Thymus (tissue), 14 donors: ENCODE measurements at places on chromosomes 5 and 9. TPM values are rescaled to one million over a fixed set of nuclear protein-coding genes. Genes with fewer than 3 reads are reported as not detected.

FBXL17 gene
- 12.3 TPM for polyA plus RNA-seq

SUSD3 gene
- 31.0 TPM for polyA plus RNA-seq

STOML2 gene
- 58.0 TPM for polyA plus RNA-seq

GRXCR2 gene
- 0.05 TPM for polyA plus RNA-seq

PCDHGB1 gene
- 0.11 TPM for polyA plus RNA-seq

ORM1 gene
- 3.4 TPM for polyA plus RNA-seq

DHX29 gene
- polyA plus RNA-seq: 12.5 TPM

MLANA gene
- polyA plus RNA-seq: 0.09 TPM

GARIN3 gene
- not detected for polyA plus RNA-seq

- no peak for DNase-seq
These were observed 85.9 kb downstream of the GOLPH3 start for GRCh38 chr5:32088214-32088613.

GRCh38 chr5:111280282-111280951 is 56.2 kb downstream of the CAMK4 start:
- peak; percentile 65 for DNase-seq

DNA sequence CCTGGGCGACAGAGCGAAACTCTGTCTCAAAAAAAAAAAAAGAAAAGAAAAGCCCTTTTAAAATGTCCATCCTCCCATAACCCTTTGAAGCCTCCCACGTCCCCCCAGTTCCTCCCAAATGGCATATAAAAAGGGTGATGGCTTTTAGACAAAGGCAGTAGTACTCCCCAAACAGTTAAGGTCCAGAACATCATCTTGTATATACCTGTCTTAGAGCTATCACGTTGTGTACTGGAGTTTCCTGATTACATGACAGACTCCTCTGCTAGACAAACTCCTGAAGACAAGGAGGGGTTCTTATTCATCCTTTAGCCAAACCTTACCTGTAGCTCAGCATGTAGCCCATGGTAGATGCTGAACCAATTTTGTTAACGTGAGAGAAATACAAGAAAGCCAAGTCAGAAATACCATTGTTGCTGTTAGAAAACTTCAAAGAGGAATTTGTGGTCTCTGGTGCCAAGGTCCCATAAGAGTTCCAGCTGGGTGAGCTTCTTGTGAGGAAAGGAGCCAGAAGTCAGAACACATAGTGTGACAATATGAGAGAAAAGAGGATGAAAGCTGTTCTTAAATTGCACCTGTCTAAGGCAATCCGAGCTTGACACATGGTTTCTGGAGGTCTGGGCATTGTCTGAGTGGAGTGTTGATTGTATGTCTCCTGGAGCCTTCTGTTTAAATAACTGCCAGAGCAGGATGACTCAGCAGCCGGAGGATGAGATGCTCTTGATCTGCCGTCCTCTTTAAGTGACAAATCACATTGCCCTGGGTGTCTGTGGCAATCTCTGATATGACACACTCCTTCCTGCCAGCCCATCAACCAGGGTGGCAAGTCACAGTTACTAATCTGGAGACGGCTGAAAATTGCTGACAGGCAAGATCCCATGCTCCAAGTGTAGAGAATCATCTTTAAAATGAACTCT is 69.1 kb downstream of the ARRDC3 start:
- peak; percentile 81 for DNase-seq

GRCh38 chr5:22102823-22103359 is 750.3 kb downstream of the CDH12 start:
- no peak for DNase-seq

DNA sequence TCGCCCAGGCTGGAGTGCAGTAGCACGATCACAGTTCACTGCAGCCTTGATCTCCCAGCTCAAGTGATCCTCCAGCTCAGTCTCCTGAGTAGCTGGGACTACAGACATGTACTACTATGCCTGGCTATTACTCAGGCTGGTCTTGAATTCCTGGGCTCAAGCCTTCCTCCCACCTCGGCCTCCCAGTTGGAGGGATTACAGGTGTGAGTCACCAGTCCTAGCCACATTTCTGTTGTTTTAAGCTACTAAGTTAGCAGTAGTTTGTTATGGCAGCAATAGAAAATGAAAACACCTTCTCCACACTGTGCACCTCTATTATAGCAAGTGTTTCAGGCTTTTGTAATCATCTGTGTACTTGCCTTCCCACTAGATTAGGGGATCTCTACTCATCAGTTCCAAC is 588.9 kb upstream of the TLE4 start:
- no peak for DNase-seq

GRCh38 chr5:136232316-136232715 is 39.4 kb upstream of the SMIM32 start:
- DNase-seq: no peak

GRCh38 chr5:180411948-180412347 is 58.8 kb upstream of the GFPT2 start:
- no peak for DNase-seq

DNA sequence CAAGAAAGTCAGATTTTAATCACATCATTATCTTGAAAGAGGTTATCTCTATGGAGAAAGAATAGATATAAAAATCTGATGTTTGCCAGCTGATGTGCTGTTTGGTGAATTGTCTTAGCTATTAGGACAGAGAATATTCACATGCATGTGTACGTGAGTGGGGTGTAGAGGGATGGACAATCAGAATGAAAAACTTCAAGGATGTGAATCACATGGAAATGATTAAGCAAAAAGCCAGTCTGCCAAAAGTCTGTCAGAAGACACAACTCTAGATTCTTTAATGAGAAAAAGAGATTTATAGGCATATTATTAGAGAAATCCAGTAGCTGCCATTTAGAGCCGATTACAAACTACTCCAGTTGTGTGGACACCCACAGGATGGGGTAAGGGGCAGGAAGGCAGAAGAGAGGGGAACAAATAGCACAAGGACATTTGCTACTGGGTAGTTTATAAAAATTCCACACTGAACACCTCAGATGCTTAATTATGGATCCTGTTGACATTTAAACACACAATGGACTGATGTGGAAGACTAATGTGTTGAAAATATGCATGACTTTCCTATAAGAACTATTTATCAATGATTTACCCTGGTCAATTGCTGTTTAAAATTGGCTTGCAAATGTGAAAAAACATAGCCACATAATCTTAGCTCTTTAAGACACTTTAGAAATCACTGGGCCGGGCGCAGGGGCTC is 127.4 kb downstream of the PTTG1 start:
- no peak for DNase-seq

GRCh38 chr5:104763216-104763615 is 1200.6 kb upstream of the NUDT12 start:
- DNase-seq: no peak

DNA sequence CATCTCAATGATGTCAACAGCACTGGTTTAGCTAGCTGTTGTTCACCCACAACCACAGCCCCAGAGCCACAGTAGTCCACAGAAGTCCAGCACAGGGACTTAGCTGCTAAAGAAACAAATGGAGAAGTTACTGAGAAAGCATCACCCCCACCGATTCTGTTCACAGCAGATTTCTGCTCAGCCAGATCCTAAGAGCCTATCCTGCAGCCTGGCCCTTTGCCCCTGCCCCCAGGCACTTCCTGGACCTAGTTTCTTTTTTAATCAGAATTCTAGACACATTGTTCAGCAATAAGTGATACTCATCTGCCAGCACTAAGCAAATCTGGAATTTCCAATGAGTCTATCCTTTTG is 7.4 kb downstream of the B4GALT1 start:
- no peak for DNase-seq

DNA sequence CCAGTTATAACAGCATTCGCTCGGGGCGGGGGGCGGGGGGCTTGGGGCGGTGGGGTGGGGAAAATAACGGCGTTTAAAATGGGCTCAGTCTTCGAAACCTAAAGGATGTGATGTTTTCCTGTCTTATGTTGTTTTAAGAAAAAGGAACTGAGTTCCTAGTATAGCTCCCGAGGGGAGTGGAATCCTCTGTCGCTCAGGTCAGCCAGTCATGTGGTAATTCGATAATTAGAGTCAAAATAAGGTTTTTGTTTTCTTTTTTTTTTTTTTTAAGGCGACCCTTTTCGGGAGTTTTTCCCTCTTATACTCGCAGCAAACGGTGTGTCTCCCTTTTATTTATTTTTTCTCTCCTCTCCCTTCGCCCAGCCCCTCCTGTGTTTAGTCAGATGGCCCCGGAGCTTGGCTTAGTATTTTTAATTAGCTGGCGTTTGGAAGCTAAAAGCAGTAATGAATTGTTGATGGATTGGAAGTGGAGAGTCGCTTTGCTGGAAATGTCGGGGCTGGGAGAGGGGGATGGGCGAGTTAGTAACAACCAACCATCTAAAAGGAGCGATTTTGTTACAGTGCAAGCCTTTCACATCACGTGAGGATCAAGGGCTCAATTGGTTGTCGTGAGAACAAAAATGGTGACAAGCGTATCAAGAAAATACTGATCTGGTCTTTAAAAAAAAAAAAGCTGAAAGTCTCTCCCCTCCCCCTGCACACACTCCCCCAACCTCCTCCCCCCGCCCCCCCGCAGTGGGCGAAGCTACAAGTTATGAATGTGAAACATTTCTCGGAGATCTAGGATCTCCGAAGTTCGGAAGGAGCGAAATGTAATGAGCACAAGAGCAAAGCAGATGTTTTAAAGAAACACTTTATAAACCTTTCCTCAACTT is 714 bp upstream of the ZNF608 start:
- peak; percentile 77 for DNase-seq

DNA sequence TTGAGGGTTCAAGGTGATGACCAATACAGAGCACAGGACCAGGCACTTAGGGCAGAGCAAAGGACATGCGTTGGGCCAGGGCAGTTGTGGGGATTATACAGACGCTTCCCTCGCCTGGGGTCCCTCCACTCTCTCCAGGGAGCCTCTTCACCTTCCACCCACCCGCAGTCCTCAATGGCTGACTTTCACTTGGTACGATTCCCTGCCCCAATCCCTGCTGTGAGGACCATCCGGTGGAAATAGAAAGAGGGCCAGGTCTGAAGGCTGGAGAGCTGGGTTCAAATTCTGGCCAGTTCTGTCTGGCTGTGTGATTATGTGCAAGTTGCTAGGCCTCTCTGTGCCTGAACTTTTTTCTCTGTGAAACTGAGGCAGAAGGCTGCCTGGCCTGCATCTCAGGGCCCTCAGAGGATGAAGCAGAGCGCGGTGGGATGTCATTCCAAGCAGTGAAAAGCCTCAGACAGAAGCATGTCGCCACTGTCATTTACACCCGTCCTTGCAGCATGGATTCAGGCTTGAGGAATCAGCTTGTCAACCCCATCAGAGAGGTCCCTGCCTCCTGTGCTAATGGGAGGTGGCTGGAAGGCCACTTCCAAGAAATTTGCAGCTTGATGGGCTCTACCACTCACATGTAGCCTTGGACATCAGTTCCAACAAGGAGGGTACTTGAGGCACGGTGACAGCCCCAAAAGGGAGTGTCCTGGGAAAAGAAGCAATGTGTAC is 206.6 kb upstream of the IER5L start:
- no peak for DNase-seq

- DNase-seq: no peak
These were observed 150.5 kb downstream of the TLE1 start for GRCh38 chr9:81538890-81539289.

- DNase-seq: no peak
These were observed 898.0 kb upstream of the C9orf72 start for GRCh38 chr9:28471261-28471660.

DNA sequence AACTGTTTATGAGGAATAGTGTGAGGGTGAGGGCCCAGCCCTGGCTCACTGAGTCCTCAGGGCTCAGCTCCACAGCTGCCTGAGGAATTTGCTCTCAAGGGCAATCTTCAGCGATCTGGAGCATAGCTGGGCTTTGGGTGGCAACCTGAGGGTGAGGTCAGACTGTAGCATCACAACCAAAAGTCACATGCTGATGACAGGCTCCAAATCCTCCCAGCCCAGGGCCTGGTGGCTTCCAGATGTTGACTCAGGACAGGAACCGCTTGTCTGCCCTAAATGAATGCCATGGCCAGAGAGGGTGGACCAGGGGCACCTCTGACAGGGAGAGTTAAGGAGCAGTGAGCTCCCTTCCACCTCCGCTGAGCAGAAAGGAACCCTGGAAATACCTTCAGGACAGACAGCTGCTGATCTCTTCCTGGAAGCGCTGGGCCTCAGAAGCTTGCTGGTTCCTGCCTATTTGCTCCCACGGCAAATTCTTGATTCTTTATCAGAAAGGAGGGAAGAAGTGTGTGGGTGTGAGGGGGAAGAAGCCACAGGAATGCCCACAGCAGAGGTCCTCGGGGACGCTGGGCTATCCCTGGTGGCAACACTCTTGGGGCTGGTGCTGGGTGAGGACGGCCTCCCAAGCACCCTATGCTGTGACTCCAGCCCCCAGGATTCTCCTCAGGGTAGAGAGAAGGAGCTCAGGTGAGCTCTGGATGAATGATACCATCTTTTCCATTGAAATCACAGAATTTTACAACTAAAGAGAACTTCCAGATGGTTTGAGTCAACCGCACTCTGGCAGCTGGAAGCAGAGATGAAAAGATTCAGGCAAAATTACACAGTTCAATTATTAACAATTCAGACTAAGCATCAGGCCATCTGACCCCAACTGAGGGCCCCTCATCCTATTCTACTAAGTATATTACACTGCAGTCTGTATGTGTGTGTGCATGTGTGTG is 13.8 kb upstream of the CTSL start:
- no peak for DNase-seq

DNA sequence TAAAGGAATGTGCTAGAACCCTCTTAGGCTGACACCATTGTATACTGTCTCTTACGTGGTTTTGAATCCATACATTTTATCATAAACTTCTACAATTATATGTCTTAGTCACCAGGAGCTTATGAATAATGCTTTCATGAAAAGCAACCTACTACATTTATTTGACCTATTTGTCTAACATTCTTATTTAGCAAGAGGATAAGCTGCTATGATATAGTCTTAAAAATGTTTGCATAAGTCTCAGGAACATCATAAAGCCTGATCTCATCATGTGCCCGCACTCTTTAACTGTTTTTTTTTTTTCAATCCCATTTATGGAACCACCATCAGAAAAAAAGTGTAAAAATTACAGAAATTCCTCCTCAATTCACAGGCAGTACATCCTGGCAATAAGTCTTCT is 59.7 kb downstream of the CDH12 start:
- no peak for DNase-seq

DNA sequence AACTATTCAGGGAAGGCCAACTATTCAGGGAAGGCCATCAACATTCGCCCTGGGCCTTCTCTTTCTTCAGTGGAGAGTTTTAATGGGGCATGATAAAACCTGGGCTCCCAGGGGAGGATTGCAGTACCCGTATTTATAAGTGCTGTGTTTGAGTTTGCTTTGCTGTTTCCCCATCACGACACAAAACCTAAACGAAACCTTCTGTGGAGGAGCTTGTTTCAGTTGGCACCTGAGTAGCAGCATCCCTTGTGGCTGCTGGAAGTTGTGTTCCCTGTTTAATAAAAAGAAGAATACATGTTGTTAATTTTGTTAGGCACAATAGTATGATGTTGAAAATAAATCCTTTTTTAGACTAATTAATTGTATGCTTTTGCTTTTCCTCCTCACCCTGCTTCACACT is 8.3 kb downstream of the WDR31 start:
- DNase-seq: no peak

GRCh38 chr5:32272746-32273145 is 40.0 kb downstream of the MTMR12 start:
- no peak for DNase-seq

DNA sequence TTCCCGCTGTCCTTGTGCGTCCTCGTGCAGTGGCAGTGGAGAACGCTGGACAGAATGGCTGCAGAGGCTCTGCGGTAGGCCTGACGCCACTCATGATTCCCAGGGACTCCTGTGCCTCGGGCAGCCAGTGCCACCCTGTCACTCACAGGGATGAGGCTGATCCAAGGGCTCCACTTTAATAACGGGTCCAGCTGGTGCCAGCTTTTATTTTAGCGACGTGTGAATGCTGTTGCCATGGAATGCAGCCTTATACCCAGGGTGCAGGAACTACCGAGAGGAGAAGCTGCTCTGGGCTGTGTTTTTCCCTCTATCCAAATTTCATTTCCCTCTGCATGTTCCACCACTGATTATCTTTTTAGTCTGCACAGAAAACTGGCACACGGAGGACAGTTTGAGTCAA is 15.8 kb upstream of the NTNG2 start:
- no peak for DNase-seq
